Activated T-cell treated with anti-CD3 and anti-CD28 coated beads, Interleukin-2, amount 50 U/mL, for 4 hours (primary cell): ENCODE measurements at places on chromosomes 6 and 20.

DNA sequence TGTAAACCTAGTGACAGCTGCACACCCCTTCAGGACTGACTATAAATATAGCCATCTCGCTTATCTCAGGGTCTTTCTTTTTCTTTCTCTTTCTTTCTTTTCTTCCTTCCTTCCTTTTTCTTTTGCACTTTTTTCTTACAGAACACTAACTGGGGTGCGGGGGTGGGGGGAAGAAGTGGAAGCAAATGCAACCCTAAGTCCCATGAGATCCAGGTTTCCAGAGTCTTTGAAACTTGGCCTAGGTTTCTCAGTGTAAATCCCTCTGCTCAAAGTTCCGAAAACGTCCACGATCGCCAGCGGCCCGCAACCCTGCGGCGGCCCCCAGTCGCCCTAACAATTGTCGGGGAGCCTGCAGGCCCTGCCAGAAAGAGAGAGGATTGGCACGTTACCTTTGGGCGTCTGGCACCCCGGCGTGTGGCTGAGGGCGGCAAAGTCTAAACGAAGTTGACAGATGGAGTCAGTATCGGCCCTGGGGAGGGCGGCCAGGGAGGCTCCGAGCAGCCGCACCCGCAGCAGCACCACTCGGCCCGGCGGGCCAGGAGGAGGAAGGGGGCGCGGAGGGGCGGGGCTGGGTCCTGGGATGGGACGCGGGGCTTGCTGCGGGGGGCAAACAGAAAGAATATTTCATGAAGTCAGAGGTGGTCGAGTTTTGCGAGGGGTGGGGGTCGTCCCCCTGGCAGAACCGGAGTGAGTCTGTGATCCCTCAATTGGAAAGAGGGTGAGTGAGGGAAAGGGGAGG lies 577 bp upstream of the FOXF2 start:
- no peak for DNase-seq

DNA sequence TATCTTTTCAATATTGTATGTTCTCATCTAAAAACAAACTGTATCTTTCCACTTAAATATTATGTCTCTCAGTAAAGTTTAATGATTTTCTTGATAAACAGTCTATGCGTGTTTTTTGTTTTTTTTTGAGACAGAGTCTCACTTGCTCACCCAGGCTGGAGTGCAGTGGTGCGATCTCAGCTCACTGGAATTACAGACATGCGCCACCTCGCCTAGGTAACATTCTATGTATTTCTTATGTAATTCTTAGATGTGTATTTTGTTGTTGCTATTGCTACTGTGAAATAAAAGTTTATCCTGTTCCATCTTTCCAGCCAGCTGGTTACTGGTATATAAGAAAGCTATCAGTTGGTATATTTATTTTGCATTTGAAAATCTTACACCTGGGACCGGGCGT lies 29.4 kb downstream of the ABHD12 start:
- no peak for DNase-seq

- no peak for DNase-seq
These were observed 968 bp downstream of the LAMA2 start for GRCh38 chr6:128883906-128884305.

- DNase-seq = no peak
These were observed 2.6 kb downstream of the SMIM29 start for GRCh38 chr6:34246249-34246562.

DNA sequence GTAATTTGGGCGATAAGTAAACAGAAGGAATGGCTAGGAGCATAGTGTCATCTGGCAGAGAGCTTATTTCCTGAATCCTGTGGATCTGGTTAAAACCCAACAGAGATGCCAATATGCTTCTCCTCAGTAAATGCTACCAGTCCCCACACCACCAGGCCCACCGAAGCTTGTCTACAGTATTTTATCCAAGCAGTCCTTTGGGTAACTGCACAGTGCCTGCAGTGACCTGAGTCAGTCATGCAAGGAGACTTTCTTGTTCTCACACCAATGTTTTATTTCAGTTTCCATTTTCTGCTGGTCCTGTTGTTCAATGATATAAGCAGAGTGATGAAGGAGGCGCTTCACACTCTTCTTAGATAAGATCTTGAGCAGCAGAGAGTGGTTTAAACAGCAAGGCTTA lies 326.3 kb downstream of the RIMS1 start:
- DNase-seq = no peak

- no peak for DNase-seq
These were observed 22.9 kb downstream of the PPP1R3G start for GRCh38 chr6:5108068-5108467.

DNA sequence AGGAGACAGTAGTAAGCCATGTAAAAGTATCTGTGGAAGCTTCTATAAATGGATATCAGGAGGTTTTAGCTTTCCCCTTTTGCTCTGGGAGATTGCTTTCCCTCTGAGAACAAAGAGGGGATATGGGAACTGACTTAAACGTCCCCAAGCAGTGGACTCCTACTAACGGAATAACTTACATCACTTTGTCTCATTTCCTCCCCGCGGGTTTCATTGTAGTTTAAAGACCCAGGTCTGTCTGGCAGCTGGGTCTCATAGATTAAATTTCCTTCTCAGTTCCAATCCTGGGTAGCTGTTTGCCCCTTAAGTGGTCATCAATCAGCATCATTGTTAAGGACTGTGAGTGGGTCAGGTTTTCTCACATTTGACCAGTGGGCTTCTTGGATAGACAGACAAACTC lies 68.7 kb downstream of the PLAGL1 start:
- no peak for DNase-seq

GRCh38 chr20:59258221-59258621 lies 42.2 kb upstream of the EDN3 start:
- no peak for DNase-seq

- no peak for DNase-seq
These were observed 159.8 kb downstream of the RCAN2 start for GRCh38 chr6:46331461-46331860.

DNA sequence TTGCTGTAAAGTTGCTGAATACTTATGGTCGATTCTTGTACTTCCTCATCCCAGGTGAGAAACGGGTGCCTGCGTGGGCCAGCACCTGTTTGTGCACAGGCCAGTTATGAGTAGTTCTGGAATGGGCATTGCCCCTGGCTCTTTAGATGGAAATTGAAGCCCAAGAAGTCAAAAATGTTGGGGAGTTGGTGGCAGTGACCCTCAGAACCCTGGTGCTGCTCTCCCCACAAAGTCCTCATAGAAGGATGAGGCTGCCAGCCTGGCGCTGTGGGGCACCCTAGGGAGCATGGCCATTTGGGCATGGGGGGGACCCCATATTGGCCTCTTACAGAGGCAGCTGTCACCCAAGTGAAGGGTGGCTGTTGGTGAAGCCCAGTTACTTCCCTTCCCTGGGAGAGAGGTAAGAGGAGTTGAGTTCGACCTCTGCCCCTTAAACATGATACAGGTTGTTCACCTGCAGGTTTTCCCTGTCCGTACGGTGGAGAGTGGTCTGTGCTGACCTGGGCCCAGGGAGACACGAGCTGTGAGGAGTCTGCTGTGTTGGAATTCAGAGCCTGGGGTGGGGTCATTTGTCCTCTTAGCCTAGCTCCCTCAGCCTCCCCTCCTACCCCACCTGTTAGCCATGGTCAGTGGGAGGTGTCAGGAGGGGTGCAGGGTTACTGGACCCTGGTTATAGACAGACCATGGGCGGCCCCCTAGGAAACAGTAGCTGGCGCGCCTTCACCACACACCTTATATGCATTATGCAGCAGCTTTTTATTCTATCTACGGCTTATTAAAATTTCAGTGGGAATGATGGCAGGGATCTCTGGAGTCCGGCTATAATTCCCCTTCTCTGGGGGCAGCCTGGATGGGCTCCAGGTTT lies 4.9 kb downstream of the HMGA1 start:
- no peak for DNase-seq

DNA sequence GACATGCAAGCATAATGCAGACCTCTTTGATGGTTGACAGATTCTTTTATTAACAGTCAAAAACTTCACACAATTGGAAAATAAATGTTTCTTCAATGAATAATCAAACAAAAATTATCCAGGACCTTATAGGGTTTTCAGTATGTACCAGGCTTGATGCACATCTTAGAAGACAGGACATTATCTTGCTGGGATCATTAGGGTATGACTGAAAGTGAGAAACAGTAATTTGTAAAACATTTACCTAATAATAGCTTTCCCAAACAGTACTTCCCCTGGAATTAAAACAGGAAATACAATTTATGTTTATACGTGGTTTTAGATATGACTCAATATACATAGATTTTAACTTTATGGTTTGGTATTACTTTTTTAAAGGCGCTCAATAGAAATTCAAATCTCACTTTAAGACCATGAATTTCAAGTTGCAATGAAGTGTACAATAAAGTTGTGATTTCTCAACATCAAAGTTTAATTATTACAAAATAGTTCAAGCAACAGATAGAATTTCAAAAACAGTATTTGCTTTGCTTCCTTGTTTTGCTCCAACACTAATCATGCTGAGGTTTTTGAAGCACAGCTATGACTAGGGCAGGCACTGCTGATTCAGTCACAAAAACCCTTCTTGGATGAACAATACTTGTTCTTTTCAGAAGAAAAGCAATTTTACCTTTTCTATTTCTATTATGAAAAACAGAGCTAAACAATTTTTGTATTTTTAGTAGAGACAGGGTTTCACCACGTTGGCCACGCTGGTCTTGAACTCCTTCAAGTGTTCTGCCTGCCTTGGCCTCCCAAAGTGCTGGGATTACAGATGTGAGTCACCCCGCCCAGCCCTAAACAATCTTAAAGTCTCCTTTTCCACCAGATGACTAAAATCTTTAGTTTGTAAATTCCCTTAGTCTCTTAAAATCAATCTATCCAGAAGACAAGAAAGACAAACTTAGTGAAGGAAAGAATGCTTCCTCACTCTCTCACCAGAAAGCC lies 13.7 kb downstream of the SOD2 start:
- DNase-seq = no peak
